HuH-7 (cell line): ENCODE measurements at places on chromosomes 3 and 15.
A peak's percentile ranks its signal among the peaks of the same experiment; 100 is the strongest.

DNA sequence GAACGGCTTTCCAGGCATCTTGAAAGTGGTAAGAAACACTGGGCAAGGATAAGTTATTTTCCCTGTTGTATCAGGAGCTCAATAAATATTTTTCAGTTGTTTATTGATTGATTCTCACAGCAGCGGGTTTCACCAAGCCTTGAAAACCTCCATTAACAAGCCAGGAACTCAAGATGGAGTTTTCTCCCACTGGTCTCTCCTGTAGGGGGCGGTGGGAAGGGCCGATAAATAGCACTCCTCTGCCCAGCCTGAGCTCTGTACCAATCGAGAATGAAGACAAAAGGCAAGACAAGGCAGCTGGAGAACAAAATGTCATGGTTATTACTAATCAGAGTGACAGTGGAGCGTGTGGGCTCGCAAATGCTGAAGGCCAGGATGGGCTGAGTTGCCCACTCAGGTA lies 7.4 kb downstream of the HRH1 start:
- no peak for DNase-seq

DNA sequence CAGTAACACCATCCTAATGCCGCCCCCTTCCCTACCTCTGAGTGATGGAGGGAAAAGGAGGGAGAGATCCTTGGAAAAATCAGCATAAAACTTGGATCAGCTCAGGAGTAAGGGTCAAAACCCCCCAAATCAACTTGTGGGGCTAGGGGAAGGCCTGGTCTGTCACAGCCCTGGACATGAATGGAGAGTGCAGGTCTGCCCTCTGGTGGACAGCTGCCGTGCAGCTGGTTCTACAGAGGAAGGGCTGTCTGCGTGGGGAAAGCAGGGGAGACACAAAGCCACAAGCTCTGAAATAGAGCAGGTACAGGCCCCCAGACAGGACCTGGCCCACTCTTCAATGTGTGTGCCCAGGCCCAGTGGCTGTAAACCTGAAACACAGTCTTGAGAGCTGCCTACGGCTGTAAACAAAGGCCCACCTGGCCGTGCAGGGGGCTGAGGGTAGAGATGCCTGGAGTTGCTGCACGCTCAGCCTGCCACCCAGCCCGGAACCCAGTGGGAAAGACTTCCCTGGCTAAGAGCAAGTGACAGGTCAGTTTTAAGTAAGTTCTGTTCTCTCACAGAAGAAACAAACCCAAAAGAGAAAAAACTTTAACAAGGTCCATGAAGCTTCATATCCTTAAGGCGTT lies 16.4 kb downstream of the CLK3 start:
- peak; percentile 88 for DNase-seq

- DNase-seq: no peak
Observed at GRCh38 chr3:145457825-145458552, 703.0 kb downstream of the PLOD2 start.

DNA sequence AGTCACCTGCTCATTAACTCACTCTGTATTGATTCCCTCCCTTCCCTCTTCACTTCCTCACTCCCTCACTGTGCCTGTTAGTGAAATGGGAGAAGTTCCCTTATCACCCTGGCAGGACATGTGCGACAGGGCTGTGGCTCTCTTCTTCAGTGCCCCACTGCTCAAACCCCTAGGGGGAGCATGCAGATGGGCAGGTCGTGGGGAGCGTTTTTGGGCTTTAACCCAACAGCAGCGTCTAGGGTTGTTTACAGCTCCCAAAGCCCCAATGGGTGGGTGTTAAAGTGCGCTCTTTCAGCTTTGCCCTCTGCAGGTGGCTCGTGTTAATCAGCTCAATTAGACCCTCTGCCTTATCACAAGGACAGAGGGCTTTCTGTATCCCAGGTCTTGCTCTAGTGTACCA lies 447.8 kb upstream of the PROK2 start:
- DNase-seq: no peak

GRCh38 chr3:194561306-194561974 lies 71.8 kb downstream of the TMEM44 start:
- no peak for DNase-seq
